Neural progenitor cell (in vitro differentiated cells): ENCODE measurements at places on chromosomes 13 and 19. TPM values are rescaled to one million over a fixed set of nuclear protein-coding genes. Genes with fewer than 3 reads are reported as not detected.

DNA sequence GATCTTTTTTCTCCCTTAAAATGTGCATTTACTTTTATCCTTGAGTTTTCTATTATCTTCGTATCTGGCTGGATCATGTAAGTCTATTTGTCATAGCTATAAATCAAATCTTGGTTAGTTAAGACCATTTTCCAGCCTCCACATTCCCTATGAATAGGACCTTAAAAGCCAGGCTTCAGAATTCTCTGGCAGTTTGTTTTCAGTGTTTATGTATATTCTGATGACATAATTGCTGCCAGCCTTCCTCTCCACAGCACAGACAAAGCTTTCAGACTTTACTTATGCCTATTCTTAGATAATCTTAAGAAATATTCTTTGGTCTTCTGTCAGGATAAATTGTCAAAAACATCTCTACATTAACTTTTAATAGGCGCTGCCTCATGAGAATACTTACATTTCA is 870.8 kb upstream of the SPRY2 start:
- H3K27me3 ChIP-seq: no peaks in the 10 kb centered on the region
- no peak overlapping the region for H3K27ac ChIP-seq
- peaks cover 17% of the 10 kb centered on the region for H3K4me1 ChIP-seq

Gene ZNF723
- not detected in 2 replicates for total RNA-seq

- H3K4me3 ChIP-seq: no peak overlapping the region
- DNase-seq: no peak
- no peaks in the 10 kb centered on the region for H3K27me3 ChIP-seq
- no peaks in the 10 kb centered on the region for H3K36me3 ChIP-seq
Measured at GRCh38 chr13:113229161-113229560, 19.7 kb downstream of the CUL4A start.

Gene DYRK1B
- total RNA-seq: 7.8 and 26.8 TPM in 2 replicates

DNA sequence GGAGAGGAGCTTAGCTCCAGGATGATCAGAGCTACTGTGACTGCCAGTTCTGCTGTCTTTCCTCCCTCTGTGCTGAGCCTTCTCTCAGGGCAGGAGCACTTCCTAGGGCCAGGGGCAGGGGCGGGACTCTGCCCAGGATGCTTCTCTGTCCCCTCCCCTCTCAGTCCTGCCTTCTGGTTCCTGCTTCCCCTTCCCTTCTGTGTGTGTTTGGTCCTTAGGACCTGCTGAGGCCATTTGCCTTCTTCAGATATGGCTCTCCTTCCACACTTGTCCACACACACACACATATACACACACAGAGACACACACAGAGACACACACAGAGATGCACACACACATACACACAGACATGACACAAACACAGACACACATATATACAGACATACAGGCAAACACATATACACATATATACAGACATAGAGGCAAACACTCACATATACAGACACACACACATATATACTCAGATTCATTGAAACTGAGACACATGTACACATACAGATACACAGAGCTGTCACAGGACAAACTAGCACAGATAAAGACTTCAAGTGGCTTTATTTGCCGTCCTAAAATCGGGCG is 22.0 kb upstream of the CD177 start:
- no peak for DNase-seq
- H3K27me3 ChIP-seq: no peaks in the 10 kb centered on the region
- H3K4me3 ChIP-seq: no peak overlapping the region

Gene OR7A5
- total RNA-seq: not detected in 2 replicates
